ENCODE measurements at places on chromosomes 12 and 14.
A peak's percentile ranks its signal among the peaks of the same experiment; 100 is the strongest.

GRCh38 chr14:68561531-68562007 lies 231.3 kb downstream of the ZFP36L1 start:
- no peak for DNase-seq

GRCh38 chr12:90126125-90126524 lies 417.5 kb upstream of the ATP2B1 start:
- DNase-seq = no peak

- DNase-seq = no peak
Observed at GRCh38 chr14:94686511-94687160, 74.4 kb downstream of the SERPINA3 start.

DNA sequence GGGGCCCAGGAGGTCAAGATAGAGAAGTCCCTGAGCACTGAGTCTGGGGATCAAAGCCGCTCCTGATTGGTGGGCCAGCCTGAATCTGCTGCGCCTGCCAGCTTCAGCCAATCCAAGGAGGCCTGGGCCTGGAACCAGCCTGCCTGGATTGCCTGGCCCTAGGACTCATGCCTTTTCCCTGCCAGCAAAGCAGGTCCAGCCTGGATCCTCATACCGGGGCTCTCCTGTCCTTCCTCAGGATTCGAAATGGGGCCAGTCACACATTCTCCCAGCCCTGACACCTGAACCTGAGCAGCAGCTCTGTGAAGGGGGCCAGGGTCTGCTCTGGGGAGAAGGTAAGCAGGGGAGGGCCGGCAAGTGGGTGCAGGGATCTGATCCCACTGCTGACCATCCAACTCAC lies 81.9 kb downstream of the NINJ2 start:
- DNase-seq = no peak

GRCh38 chr14:54169254-54169924 lies 212.8 kb upstream of the BMP4 start:
- no peak for DNase-seq

GRCh38 chr12:44876544-44877410 lies 662 bp upstream of the NELL2 start:
- peak; percentile 10 for DNase-seq

GRCh38 chr12:39499296-39499695 lies 56.4 kb upstream of the KIF21A start:
- no peak for DNase-seq

Measured in activated CD8-positive, alpha-beta memory T cell treated with anti-CD3 and anti-CD28 coated beads for 48 hours (primary cell).